ENCODE measurements at places on chromosomes 11 and 22. TPM values are rescaled to one million over a fixed set of nuclear protein-coding genes. Genes with fewer than 3 reads are reported as not detected.

PATE1 gene
- total RNA-seq: not detected

OR52H1 gene
- not detected for total RNA-seq

NAALAD2 gene
- 0.73 TPM for total RNA-seq

CDKN1C gene
- 1.2 TPM for total RNA-seq

TREH gene
- total RNA-seq: not detected

SNX32 gene
- total RNA-seq: 1.2 TPM

OR9I1 gene
- total RNA-seq: not detected

OR52N4 gene
- total RNA-seq: not detected

Data from subcutaneous preadipocyte (primary cell).